Left colon (tissue), 2 donors: ENCODE measurements at places on chromosomes 1 and 21. TPM values are rescaled to one million over a fixed set of nuclear protein-coding genes. Genes with fewer than 3 reads are reported as not detected.

GRCh38 chr1:215526147-215526845 lies 40.8 kb upstream of the KCTD3 start:
- DNase-seq, result no peak

- DNase-seq, result no peak
These were observed 30.5 kb downstream of the TNFSF18 start for GRCh38 chr1:173020138-173020750.

DNA sequence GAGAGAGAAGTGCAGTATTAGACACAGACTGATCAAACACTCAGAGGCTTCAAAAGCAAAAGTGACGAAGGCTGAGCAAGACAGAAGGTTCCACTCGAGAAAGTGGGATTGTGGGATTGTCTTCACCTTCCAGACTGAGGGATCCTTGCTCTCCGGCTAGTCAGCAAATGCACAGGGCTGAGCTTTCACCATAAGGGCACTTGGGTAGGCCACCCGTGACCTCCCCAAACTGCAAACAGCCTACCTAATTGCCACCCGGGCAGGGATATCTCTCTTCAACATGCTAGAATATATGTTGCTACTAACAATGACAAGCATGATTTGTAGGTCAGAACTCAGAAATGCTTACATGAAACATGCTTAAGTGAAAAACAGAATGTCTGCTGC lies 35.3 kb upstream of the RIPK4 start:
- no peak for DNase-seq

GRCh38 chr1:11981378-11982009 lies 1.2 kb downstream of the MFN2 start:
- DNase-seq, result no peak

GRCh38 chr21:44949779-44950198 lies 10.0 kb downstream of the SLX9 start:
- peak; percentile 79 for DNase-seq

DNA sequence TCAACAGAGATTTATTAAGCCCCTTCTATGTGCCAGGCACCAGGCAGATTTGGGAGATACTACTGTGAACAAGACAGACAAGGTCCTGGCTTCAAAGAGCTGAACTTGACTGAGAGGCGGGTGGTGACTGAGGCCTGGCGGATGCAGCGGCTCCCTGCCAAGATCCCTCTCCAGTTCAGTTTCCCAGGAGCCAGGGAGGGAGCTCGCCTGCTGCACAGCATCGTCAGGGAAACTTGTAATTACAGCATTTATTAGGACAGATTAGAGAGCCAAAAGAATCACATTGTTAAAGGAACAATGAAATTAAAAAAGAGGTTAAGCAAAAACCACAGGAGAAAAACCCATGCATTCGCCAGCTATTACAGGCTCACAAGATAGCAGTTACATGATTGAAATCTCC lies 55.3 kb downstream of the ETS2 start:
- DNase-seq, result no peak

The NUP210L gene
- 0.06 TPM for total RNA-seq
